ENCODE measurements at places on chromosomes 16 and 17.

GRCh38 chr17:68439656-68440290 is 17.5 kb downstream of the WIPI1 start:
- no peak for DNase-seq

- DNase-seq = no peak
These were observed 14.3 kb downstream of the SGCA start for GRCh38 chr17:50180111-50180510.

DNA sequence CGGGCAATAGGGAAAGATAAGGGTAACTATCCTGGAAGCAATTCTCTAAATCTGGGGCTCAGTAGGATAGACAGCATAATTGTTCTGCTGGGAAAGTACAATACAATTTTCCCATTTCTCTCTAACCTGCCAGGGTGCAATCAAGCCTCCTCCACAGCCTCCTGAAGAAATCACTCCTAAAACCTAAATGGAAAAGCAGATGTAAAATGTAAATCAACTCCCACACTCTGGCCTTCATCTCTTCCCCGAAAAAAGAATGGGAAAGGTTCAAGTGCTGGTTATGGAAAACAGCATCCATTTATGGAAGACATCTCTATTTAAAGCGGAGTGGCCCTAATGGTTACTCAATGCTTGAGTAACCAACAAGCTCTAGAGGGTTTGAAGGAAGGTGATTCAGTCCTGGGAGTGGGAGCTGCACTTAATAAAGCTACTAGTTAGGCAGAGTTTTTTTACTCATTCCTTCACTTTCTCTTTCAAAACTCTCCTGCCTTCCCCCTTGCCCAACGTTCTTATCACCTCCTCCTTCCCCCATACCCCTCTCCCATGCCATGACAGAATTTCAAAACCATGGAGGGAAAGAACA is 5.1 kb downstream of the MMD start:
- no peak for DNase-seq

GRCh38 chr17:75321506-75321905 is 32.3 kb upstream of the SLC25A19 start:
- no peak for DNase-seq

DNA sequence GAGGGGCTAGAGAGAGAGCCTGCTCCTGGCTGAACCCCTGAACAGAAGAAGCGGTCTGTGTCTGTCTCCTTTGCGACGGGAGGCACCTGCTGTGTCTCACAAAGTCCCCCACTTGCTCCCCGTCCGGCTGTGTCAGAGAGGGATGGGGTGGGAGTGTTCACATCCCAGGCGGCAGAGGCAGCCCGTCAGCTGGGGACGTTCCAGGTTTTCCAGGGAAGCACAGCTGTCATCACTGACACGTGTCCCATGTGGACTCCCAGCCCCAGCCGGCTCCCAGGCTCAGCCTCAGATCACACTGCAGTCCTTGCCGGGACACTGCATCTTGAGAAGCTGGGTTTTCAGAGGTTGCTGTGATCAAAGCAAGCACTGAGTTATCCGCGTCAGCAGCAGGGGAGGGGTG is 1.6 kb downstream of the TELO2 start:
- no peak for DNase-seq

GRCh38 chr16:6663668-6664067 is 669.0 kb upstream of the RBFOX1 start:
- no peak for DNase-seq

DNA sequence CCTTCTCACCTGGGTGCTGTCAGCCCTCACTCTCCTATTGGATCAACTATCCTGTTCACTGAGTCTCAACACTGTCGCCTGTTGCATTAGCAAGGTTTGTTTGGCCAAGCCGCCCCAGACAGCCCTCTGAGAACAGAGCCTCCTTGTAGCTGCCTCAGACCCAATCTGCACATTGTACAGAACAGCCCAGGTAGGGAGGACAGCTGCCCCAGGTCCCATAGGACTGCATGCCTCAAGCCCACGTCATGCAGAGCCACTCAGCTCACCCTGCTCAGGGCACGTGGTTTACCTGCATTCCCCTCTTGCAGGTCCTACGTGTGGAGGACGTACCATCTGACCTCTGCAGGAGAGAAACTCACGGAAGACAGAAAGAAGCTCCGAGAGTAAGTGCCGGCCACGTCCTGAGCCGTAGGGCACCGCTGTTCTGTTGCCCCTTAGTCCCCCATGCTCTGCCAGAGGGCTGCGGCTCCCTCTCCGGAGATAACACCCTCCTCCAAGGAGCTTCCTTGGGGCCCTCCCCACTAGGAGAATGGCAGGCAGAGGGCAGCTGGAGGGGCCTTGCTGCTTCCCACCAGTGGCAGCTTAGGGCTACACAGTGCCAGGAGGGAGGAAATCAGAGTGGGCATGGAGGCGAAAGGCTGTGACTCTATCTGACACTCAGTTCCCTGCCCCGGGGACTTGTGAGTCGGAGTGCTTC is 2.8 kb downstream of the SNRNP25 start:
- DNase-seq = no peak

- no peak for DNase-seq
These were observed 28.8 kb upstream of the GINS2 start for GRCh38 chr16:85717393-85718152.

GRCh38 chr16:54519161-54519695 is 232.6 kb upstream of the IRX3 start:
- DNase-seq = no peak

DNA sequence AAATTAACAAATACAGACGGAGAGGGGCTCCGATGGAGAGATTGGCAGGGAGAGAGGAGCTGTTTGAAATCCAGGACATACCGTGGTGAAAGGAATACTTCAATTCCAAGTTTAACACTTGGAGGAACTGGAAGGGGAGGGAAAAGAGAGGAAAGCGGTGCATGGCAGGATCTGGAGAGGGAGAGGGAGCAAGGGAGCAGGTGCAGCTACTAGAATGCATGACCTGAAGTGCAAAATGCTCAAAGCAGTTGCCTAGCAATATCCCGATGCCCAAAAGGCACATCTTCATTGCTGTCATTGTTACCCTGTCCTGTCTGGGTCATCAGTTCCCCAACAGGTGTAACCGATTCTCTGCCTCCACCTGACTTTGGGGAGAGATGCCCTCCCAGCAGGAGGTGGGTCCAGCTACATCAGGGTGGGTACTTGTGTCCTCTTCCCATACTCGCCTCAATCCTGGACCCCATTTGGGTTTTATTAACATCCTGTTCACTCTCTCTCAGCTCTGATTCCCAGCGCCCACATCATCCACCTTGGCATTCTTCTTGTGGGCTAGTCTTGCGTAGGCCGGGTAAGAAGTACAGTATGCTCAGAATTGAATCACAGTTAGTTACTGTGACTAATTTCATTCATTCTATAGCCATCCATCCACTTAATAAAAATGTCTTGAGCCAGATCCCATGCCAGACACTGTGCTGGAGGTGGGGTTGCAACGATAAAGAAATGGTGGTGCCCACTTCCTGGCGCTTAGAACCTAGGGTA is 37.4 kb upstream of the EMP2 start:
- no peak for DNase-seq
